HEK293T (cell line): ENCODE measurements at places on chromosomes 5 and 9.

GRCh38 chr5:154446195-154447088 is 645 bp downstream of the SAP30L start:
- peak; percentile 58 for DNase-seq

GRCh38 chr5:126482591-126482990 is 59.4 kb downstream of the GRAMD2B start:
- DNase-seq, result no peak

DNA sequence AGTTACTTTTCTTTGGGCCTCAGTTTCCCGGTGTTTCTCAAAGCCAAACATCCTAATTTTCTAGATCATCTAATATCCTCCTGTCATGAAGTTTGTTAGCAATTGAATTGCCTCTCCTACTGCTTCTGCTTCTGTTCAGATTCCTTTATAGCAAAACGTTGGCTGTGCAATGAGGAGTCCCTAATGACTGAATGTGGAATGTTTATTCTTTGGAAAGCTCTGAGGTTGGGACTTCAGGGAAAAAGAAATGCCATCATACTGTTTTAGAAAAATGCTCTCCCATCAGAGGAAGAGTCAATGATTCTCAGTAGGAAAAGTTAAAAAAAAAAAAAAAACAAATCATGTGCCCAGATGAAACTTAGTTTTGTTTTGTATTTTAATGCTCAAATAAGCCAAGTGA is 268.7 kb upstream of the PAPPA start:
- DNase-seq, result no peak

- no peak for DNase-seq
Observed at GRCh38 chr9:115022760-115023434, 92.5 kb upstream of the TNFSF8 start.

GRCh38 chr5:142545650-142546322 is 140.1 kb downstream of the FGF1 start:
- no peak for DNase-seq

DNA sequence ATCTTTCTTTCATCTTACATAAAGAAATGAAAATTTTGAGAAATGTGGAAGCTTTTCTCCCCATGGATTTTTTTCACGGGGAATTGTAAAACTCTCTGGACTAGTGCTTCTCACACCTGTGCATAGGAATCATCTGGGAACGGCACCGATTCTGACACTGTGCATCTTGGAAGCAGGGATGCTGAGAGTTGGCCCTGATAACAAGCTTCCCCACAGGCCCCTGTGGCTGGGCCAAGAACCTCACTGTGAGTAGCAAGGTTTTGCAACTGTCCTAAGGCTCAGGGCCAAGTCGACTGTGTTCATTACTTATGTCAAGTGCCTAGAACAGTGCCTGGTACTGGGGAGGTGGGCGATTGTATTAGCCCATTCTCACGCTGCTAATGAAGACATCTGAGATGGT is 107.9 kb upstream of the ICE1 start:
- no peak for DNase-seq

DNA sequence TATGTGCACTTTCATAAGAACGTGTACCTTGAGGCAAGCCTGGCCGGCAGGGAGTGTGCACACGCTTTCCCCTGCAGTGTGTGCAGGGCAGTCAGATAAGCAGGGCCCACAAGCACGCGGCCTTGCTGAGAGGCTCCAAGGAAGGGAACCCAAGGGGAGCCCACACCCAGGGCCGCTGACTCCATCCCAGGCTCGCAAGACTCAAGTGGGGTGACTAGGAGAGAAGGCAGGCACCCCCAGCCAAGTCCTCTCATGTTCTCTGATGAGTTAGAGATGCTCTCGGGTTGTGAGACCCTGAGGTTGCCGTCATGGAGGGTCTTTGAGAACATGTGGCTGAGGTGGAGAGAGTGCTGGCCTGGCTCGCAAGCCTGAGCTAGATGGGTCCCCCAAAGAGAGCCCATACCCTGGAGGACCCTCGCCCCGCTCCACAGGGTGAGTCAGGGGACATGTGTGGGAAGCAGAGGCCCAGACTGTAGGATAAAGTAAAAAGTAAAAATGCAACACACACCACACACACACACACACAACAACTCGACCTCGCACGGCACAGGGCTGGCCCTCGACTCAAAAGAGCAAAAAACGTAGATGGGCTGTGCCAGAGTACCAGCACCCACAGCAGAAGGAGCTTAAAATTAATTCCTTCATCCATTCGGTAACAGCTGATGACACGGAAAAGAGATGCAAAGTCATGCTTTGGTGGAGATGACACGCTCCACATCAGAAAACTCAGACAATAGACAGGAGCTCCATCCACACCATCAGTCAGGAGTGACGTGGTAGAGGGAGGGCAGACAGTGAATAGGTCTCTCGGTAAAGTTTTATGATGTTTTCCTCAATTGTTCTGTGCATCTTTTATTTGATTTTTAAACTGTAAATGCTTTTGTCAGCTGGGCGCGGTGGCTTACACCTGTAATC is 54.8 kb upstream of the NKD2 start:
- DNase-seq, result no peak

DNA sequence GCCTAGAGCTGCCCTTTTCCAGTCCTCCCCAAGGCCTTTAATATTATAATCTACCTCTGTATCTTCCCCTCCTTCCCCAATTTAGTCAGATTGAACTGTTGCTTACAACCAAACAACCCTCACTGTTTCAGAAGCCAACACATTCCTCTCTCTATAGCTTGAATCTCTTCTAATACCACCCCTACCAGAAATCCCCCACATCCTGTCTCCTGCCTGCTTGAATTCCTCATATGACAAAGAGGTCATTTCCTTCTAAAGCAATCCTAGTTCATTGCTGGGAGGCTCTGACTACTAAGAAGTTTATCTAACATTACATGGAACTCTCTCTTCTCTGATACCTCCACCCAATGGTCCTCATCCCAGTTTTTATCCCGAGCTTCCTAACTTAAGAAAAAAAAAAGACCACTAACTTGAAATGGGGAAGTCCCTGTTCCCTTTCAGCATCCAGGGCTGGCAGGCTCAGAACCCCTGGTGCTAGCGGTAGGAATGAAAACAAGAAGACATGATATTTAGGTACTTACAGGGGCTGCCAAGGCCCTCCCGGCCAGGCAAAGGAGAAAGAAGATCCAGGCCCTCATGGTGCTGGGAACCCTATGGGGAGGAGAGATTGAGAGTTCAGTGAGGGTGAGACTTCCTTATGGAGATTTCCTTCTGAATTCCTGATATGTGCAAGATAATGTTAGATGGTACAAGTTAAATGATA is 11.0 kb downstream of the SPARC start:
- DNase-seq, result no peak

- no peak for DNase-seq
Observed at GRCh38 chr5:89072842-89073672, 190.1 kb upstream of the MEF2C start.

GRCh38 chr9:126485662-126486061 is 128.1 kb upstream of the LMX1B start:
- no peak for DNase-seq

DNA sequence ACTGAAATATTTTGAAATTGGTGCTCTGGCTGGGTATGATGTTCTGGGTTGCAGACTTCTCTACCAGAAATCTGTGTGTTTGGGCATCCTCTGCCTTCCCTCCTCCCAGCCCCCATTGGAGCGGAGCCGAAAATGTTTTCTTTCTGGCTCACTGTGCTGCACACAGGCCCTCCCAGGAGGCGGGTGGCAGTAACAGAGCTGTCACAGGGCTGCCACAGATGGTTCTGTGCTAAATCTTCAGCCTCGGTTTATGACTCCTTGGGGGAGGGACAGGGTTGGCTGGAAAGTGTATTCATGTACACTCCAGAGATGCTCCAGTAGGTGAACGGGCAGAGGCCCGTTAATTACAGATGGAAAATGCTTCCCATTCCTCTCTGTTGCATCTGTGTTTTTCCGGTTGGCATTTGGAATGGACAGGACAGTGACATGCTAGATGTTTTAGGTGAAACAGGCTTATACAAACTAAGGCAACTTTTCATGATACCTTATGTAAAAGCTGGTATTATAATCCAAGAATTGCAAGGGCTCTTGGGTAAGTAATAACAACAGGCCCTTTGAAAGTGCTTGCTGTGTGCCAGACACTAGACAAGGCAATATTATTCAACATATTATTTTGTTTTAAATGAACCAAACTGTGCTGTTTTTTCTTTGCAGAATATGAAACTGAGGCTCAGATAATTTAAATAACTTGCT is 180.2 kb downstream of the ADCY2 start:
- no peak for DNase-seq

DNA sequence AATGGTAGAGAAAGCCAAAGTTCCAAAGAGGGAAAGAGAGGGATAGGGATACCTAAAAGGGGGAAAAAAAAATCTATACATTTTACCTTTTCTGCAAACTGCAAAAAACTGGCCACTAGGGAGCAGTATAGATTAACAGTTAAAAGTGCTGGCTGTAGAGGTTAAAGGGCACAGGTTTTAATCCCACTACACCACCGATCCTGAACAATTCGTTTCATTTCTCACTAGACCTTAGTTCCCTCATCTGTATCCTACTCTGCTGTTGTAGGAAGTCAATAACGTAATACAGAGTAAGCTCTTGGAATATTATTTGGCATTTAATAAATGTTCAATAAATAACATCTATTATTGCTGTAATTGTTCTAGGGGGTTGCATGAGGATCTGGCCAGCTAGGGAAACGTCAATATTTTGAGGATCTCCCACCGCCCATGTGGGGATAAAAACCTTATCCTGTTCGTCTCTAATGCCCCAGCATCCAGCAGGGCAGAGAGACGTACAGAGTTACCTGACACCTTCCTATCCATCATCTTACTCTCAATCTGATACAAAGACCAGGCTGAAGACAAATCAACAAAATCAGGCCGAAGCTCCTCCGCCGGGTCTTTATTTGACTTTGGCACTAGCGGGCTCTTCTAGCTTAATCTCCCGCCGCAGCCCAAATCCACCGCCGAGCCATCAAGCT is 757 bp downstream of the CDC26 start:
- peak; percentile 55 for DNase-seq

GRCh38 chr9:5042661-5043178 is 57.6 kb downstream of the JAK2 start:
- DNase-seq, result no peak
